Stimulated activated CD8-positive, alpha-beta memory T cell treated with anti-CD3 and anti-CD28 coated beads, Interleukin-4, amount 100 ng/mL, for 1 hour (primary cell): ENCODE measurements at places on chromosomes 12 and 14.

- no peak for DNase-seq
Observed at GRCh38 chr14:53295985-53296582, 143.0 kb upstream of the DDHD1 start.

DNA sequence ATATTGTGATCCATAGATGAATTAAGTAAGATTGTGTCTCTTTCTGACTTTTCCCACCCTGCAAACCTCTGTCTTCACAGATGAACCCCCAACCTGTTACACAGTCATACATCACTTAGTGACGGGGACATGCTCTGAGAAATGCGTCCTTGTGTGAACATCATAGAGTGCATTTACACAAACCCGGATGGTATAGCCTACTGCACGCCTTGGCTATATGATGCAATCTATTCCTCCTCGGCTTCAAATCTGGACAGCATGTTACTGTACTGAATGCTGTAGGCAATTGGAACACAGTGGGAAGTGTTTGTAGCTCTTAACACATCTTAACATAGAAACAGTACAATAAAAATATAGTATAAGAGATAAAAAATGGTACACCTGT lies 7.4 kb upstream of the TESPA1 start:
- no peak for DNase-seq

GRCh38 chr12:7129872-7130691 lies at the start of gene CLSTN3:
CLSTN3 (plus strand) TSS chr12:7130371; CDS start chr12:7130649, 278 bp downstream.
- DNase-seq: peak; percentile 71

DNA sequence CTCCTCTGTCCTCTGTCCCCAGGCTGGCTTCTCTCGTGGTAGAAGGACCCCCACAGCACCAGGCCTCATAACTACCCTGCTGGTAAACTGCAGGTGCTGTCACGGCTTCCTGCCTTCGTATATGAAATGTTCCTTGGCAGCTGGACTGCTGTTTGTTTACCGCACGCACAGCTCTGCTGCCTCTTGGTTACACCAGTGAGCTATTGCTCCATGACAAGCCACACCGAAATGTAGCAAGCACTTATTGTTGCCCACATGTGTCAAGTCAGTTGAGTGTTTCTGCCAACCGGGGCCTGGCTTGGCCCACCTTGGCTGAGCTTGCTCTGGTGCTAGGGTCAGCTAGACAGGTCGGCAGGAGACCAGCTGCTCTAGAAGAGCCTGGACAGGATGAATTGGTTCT lies 21.7 kb upstream of the TCL1B start:
- DNase-seq: no peak

GRCh38 chr12:89542236-89542635 lies 16.4 kb upstream of the POC1B start:
- DNase-seq: no peak

DNA sequence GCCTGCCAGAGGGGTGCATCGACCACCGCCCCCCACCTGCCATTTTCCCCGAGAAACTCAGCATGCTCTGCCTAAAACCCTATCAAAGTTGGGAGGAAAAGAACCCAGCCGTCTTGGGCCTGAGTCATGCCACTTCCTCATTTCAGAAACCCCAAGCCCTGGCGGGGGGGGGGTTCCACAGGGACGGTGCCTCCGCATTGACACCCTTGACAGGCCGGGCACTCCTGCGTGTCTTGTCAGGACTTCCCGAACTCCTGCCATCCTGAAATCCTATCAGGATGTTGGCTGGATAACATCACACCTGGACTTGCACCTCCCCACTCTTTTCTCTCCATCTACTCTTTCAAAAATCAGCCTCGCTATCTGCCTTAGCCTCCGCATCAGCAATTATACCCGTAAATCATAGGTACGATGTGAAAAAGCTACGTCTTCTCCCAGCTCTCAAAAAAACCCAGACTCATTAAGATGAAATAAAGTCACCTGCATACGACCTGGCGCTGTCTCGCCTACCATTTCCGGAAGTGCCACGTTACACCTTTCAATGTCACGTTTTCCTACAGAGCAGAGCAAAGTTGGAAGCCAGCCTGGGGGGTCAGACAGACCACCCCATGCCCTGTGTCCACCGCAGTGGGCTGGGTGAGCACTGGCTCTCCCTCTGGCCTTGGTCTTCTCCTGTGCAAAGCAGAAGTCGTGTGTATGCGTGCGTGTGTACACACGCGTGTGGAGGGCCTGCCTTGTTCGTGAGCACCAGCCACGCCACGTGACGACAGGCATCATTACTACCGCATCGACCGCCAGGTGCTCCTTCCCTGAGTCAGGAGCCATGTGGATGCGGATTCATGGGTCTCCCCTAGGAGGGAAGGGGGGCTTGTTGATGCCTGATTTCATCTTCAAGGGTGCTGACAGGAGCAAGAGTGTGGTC lies 96.7 kb downstream of the RFLNA start:
- no peak for DNase-seq

DNA sequence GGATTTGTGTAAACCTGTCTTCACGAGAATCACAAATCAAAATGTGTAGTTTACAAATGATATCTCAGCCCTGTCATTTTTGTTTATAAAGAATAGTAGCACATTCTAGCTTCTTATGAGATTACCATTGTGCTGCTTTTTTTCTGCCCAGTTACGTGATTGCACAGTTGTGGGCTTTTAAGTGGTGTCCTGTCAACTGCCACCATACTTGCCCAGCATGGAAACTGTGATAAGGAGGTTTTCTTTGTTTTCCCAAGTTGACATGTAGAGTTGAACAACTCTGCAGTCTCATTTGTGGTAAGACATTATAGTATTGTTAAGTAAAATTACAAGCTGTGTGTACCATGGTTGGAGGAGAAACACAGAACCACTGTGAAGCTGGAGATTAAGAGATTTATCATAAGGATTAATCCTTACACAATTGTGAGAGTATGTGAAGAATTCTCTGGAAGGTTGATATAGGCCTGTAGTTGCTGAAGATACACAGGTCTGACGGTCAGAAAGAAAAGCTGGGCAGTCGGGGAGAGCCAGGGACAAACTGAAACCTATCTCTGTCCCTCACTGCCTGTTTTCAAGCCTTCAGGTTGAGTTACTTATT lies 12.2 kb downstream of the CHURC1 start:
- no peak for DNase-seq

DNA sequence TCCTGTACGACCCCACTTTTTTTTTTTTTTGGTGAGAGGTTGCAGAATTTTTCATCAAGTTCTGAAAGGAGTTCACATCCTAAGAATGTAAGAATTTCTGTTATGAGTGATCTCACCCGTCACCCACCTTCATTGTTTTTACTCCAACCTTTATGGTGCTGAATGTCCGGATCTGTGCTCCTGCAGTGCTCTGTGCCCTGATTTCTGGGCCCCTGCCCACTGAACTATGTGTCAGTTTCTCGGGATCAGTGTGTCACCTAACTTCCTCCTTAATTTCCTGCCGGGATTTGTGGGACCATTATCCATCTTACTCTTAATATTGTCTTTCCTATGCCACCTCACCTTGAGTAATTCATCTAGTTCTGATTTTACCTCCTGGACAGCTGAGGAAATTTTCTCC lies 11.6 kb downstream of the RASSF8 start:
- DNase-seq: no peak

GRCh38 chr14:50862036-50862570 lies 9.8 kb upstream of the ABHD12B start:
- DNase-seq: no peak

DNA sequence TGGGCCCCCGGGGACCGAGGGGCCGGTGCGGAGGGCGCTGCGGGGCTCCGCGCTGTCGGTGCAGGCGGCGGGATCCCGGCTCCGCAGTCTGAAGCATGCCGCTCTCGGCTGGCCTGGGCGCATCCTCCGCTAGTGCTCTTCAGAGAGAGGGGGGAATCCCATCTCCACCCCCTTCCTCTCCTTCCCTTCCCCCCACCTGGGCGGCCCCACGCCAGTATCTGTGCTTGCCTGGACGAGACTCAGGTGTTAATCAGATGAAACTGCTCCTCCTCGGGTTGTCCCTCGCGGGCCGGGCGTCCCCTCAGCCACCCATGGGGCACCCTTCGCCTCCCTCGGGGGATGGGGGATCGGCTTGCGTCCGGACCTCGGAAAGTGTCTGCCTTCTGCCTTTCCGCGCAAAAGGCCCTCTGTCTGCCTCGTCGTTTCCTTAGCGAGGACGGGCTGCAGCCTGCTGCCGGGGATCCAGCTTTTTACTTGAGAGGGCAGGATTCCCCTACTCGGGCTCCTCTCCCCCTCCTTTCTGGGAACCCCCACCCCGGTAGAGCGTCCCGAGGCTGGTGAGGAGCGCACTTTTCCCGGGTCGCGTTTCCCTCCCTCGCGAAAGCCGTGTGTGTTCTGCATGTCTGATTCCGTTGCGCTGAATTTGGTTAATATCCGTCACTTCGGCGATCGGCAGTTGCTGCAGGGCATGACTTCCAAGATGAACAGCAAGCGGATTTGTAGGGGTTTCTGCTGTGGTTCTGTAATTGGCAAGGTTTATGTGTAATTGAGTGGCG lies 1.1 kb downstream of the GPHN start:
- peak; percentile 9 for DNase-seq

GRCh38 chr14:47392326-47392725 lies 283.1 kb downstream of the MDGA2 start:
- DNase-seq: no peak
